ENCODE measurements at places on chromosomes 2 and 18. TPM values are rescaled to one million over a fixed set of nuclear protein-coding genes. Genes with fewer than 3 reads are reported as not detected.

- no peak for DNase-seq
- peaks cover 6% of the 10 kb centered on the region for H3K27me3 ChIP-seq
- no peaks in the 10 kb centered on the region for H3K36me3 ChIP-seq
- H3K4me1 ChIP-seq: no peaks in the 10 kb centered on the region
- no peak overlapping the region for H3K27ac ChIP-seq
Observed at GRCh38 chr18:77560341-77560992, 310.8 kb downstream of the GALR1 start.

GRCh38 chr2:221490506-221491060 is 81.5 kb downstream of the EPHA4 start:
- no peak overlapping the region for H3K27ac ChIP-seq
- no peaks in the 10 kb centered on the region for H3K27me3 ChIP-seq
- H3K4me3 ChIP-seq: no peak overlapping the region

DNA sequence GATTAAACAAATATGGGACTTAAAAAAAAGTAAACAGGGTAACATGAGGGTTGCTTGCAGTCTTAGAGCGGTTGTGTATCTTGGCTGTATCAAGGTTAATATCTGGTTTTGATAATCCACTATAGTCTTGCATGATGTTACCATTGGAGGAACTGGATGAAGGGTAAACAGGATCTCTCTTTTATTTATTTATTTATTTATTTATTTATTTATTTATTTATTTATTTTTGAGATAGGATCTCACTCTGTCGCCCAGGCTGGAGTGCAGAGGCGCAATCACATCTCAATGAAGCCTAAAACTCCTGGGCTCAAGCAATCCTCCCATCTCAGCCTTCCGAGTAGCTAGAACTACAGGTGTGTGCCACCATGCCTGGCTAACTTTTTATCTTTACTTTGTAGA is 42.9 kb upstream of the FAM124B start:
- H3K4me1 ChIP-seq: peaks cover 12% of the 10 kb centered on the region
- DNase-seq: no peak
- H3K36me3 ChIP-seq: peaks cover 10% of the 10 kb centered on the region
- H3K27me3 ChIP-seq: peaks cover 48% of the 10 kb centered on the region
- H3K4me3 ChIP-seq: no peak overlapping the region

DNA sequence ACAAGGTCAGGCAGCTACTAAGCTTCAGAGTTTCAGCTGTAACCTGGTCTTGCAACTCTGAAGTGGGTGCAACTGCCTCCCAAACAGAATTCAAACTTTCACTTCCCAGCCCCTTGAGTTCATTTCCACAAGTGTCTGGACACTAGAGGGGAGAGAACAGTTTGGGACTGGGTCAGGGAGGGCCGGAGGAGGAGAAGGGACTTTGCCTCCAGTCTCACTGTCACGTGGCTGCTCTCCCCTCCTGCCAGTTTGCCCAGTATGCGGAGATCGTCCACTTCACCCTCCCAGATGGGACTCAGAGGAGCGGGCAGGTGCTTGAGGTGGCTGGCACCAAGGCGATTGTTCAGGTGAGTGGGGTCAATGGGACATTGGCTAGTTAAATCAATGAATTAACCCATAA is 20.6 kb upstream of the ANKRD53 start:
- peaks cover 57% of the 10 kb centered on the region for H3K27me3 ChIP-seq
- peaks cover 4% of the 10 kb centered on the region for H3K4me1 ChIP-seq

GRCh38 chr2:99865818-99866676 is 276.3 kb downstream of the AFF3 start:
- H3K27ac ChIP-seq: peak overlapping the region; percentile 11
- DNase-seq: no peak
- peaks cover 7% of the 10 kb centered on the region for H3K27me3 ChIP-seq

- H3K27ac ChIP-seq: no peak overlapping the region
- no peak overlapping the region for H3K4me3 ChIP-seq
- H3K4me1 ChIP-seq: no peaks in the 10 kb centered on the region
Observed at GRCh38 chr2:50042771-50043170, 888.5 kb upstream of the FSHR start.

- H3K27me3 ChIP-seq: peaks cover 67% of the 10 kb centered on the region
- H3K4me3 ChIP-seq: no peak overlapping the region
- H3K4me1 ChIP-seq: no peaks in the 10 kb centered on the region
Observed at GRCh38 chr2:169391236-169391635, 28.9 kb upstream of the LRP2 start.

DNA sequence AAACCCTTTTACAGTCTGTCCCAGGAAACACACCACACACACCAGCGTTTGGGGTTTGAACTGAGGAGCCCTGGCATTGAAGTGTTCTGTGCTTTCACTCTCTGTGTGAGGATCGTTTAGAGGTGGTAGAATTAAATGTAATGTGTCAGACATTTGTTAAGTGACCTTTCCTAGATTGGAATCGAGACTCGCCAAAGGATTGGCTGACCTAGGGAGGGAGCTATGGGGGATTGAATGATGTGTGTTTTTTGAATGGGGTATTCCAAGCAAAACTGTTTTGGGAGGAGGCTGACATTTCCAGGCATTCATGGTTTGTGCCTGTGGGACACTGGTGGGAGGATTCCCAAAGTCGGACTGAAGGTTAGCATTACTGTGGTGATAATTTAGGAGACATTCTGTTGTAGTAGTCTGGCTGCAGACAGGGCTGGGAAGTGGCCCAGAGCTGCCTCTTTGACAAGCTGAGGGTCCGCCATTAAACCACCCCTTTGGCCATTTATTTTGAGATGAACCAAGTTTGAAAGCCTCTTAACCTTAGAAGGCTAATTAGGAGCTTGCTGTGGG is 1.7 kb downstream of the MYO1B start:
- H3K27me3 ChIP-seq: peaks cover 38% of the 10 kb centered on the region
- no peak overlapping the region for H3K27ac ChIP-seq
- no peak overlapping the region for H3K4me3 ChIP-seq
- peaks cover 8% of the 10 kb centered on the region for H3K4me1 ChIP-seq
- DNase-seq: no peak
- no peaks in the 10 kb centered on the region for H3K36me3 ChIP-seq

- H3K27me3 ChIP-seq: peaks cover 25% of the 10 kb centered on the region
- DNase-seq: no peak
- peaks cover 3% of the 10 kb centered on the region for H3K4me1 ChIP-seq
- H3K27ac ChIP-seq: no peak overlapping the region
Observed at GRCh38 chr2:1607971-1608688, 136.2 kb downstream of the PXDN start.

DNA sequence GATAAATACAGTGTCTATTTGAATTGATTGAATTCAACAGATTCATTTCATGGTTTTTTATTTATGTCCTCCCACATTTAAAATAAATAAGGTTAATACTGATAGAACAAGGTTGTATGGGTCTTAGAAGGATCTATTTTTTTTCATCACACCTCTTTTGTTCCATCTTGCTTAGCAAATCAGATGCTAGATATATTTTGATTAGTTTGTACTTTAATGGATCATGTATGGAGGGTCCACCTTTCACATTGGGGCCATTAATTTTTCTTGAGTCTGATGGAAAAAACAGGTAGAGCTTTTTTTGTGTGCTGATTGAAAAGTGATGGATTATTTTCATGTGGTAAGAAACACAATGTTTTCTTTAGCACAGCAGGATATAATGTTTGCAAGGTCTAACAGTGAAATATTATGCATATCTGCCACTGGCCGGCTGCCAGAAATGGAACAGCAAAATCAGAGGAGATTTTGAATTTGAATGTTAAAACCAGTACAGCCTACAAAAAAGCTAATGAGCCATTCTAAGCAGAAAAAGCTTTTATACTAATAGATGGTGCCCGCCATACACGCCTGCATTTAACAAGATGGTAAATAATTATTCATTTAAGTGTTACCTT is 188.1 kb upstream of the ETAA1 start:
- no peaks in the 10 kb centered on the region for H3K4me1 ChIP-seq
- no peak for DNase-seq
- H3K4me3 ChIP-seq: no peak overlapping the region

- H3K27me3 ChIP-seq: peaks cover 71% of the 10 kb centered on the region
- no peak overlapping the region for H3K27ac ChIP-seq
- no peak overlapping the region for H3K4me3 ChIP-seq
- peaks cover 8% of the 10 kb centered on the region for H3K4me1 ChIP-seq
- DNase-seq: no peak
Observed at GRCh38 chr18:3710712-3711301, 260.8 kb downstream of the TGIF1 start.

DNA sequence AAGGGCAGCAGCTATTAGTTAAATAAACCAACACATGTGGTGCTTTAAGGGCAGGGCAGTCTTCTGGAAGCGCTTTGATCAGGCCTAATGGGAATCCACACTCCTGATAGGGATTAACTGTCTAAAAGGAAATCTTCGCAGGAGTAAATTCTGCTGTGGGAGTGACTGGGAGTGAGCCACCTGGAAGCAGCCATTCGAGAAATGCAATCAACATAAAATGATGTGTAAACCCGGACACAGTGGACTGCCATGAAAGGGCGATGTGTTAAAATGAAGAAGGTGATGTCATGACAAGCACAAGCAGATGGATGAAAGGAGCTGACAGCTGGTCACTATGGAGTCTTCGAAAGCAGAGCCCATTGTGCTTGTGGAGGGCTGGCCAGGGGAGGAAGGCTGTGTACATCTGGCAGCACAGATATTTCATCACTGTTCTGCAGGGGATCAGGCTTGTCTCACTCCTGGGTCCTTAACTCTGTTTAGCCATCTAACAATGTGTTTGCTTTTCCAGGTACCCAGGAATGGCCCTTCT is 24.8 kb upstream of the GALNT14 start:
- peaks cover 3% of the 10 kb centered on the region for H3K4me1 ChIP-seq
- no peak for DNase-seq
- no peak overlapping the region for H3K4me3 ChIP-seq
- H3K27me3 ChIP-seq: peaks cover 36% of the 10 kb centered on the region
- H3K36me3 ChIP-seq: no peaks in the 10 kb centered on the region
- H3K27ac ChIP-seq: no peak overlapping the region

- H3K36me3 ChIP-seq: no peaks in the 10 kb centered on the region
- H3K27ac ChIP-seq: no peak overlapping the region
- DNase-seq: no peak
- H3K4me1 ChIP-seq: no peaks in the 10 kb centered on the region
- H3K4me3 ChIP-seq: no peak overlapping the region
- peaks cover 39% of the 10 kb centered on the region for H3K27me3 ChIP-seq
Observed at GRCh38 chr2:67437114-67437513, 40.0 kb downstream of the ETAA1 start.

DNA sequence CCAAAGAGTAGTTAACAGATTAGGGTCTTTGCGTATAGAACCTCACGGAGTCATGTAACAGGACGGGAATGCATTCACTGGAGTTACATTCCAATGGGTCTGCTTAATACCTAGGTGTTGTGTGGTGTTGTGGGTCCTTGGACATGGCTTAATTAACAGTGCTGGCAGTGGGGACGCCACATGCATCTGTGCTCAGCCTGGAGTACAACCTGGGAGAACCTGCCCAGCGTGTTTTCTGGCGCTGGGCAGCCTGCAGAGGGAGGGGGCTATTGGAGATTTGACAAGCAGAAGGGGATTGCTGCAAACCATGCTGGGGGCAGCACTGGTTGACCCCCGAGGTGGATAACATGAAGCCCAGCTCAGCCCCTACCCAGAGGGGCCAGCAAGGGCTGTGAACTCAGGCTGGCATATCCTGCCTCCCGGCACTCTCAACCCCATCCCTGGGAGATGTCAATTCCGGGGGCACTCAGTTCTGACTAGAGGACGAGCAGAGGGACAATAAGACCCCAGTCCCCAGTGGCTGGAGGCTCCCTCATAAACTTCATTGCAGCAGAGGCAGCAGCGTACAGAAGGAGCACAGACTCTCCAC is 29.3 kb upstream of the COPS8 start:
- H3K36me3 ChIP-seq: peaks cover 2% of the 10 kb centered on the region
- H3K27ac ChIP-seq: no peak overlapping the region
- no peak overlapping the region for H3K4me3 ChIP-seq
- peaks cover 4% of the 10 kb centered on the region for H3K4me1 ChIP-seq
- no peak for DNase-seq

- no peaks in the 10 kb centered on the region for H3K27me3 ChIP-seq
- H3K4me1 ChIP-seq: no peaks in the 10 kb centered on the region
- H3K27ac ChIP-seq: no peak overlapping the region
Observed at GRCh38 chr18:31204166-31204565, 41.5 kb upstream of the DSC1 start.

DNA sequence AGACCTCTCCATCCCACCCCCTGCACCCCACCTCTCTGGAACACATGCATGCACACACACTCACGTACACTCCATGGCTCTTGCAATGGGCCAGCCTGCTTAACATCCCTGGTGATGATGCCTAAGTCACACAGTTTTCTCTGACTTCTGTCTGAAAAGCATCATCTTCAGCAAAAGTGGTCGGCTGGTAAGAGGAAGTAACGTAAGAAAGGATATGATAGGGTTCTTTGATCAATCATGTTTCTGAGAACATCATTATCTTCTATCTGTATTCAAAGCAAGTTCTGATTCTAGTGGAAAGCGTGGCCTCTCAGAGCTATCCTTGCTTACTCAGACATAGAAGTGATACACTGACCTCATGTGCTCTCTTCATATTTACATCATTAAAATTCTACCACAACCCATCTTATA is 11.4 kb upstream of the NDUFV2 start:
- H3K4me1 ChIP-seq: peaks cover 49% of the 10 kb centered on the region
- H3K36me3 ChIP-seq: peaks cover 4% of the 10 kb centered on the region
- DNase-seq: no peak
- no peaks in the 10 kb centered on the region for H3K27me3 ChIP-seq
- H3K27ac ChIP-seq: peak overlapping the region; percentile 99

DNA sequence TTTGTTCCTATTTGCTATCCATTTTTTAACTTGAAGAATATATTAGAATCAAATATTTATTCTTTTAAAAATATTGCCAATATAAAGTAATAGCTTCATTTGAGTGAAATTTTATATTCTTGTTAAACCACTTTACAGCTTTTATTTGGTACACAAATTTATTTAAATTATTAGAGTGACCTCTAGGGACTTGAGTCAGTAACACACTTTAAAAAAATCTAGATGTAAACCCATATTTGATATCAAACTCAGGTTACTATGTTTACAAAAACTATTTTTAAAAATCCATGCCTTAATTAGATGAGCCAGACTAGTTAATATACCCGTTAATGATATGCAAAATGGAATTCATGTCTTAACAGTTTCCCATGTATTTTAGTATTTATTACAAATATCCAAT is 134.6 kb downstream of the MAP4K4 start:
- H3K27ac ChIP-seq: no peak overlapping the region
- no peaks in the 10 kb centered on the region for H3K27me3 ChIP-seq
- no peak for DNase-seq
- peaks cover 17% of the 10 kb centered on the region for H3K36me3 ChIP-seq
- no peak overlapping the region for H3K4me3 ChIP-seq

- H3K4me3 ChIP-seq: no peak overlapping the region
- no peaks in the 10 kb centered on the region for H3K4me1 ChIP-seq
- H3K27ac ChIP-seq: no peak overlapping the region
- peaks cover 6% of the 10 kb centered on the region for H3K27me3 ChIP-seq
- DNase-seq: no peak
Observed at GRCh38 chr2:181978351-181979150, 7.1 kb upstream of the PPP1R1C start.

GRCh38 chr18:38932752-38933151 is 1367.2 kb upstream of the CELF4 start:
- H3K4me3 ChIP-seq: no peak overlapping the region
- H3K27ac ChIP-seq: no peak overlapping the region
- no peaks in the 10 kb centered on the region for H3K36me3 ChIP-seq
- no peaks in the 10 kb centered on the region for H3K4me1 ChIP-seq

KCNIP3 gene
- not detected for total RNA-seq

SLC4A5 gene
- total RNA-seq: 9.1 TPM

ADGRF3 gene
- 0.97 TPM for total RNA-seq

CDCA7 gene
- 10.0 TPM for total RNA-seq

AKAIN1 gene
- not detected for total RNA-seq

RAMP1 gene
- total RNA-seq: 1.6 TPM

EPHA4 gene
- 88.2 TPM for total RNA-seq

CCDC74A gene
- 1.4 TPM for total RNA-seq

SLC38A11 gene
- not detected for total RNA-seq
